ENCODE measurements at places on chromosomes 11 and 22.

DNA sequence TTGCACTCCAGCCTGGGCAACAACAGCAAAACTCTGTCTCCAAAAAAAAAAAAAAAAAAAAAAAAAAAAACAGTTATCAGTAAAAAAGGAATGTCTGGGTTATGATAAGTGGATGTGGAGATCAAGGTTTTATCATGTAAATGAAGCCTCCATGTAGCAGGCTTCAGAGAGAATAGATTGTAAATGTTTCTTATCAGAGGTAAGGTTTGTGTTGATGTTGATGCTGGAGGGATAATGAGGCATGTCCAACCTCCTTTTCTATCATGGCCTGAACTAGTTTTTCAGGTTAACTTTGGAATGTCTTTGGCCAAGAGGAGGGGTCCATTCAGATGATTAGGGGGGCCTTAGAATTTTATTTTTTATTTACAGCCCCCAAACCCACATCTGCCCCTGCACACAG lies 35.4 kb upstream of the TREH start:
- no peak for DNase-seq

DNA sequence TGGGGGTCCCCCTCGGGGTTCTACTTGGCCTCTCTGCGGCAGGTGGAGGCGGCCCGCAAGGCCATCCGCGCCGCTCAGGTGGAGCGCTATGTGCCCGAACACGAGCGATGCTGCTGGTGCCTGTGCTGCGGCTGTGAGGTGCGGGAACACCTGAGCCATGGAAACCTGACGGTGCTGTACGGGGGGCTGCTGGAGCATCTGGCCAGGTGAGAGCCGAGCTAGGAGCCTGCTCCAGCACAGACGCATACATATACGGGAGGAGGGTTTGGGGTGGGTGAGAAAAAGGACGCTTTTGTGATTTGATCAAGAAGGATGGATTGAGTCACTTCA lies 415 bp downstream of the CENATAC start:
- no peak for DNase-seq

- DNase-seq, result no peak
These were observed 89.3 kb downstream of the PRR5L start for GRCh38 chr11:36385121-36385970.

DNA sequence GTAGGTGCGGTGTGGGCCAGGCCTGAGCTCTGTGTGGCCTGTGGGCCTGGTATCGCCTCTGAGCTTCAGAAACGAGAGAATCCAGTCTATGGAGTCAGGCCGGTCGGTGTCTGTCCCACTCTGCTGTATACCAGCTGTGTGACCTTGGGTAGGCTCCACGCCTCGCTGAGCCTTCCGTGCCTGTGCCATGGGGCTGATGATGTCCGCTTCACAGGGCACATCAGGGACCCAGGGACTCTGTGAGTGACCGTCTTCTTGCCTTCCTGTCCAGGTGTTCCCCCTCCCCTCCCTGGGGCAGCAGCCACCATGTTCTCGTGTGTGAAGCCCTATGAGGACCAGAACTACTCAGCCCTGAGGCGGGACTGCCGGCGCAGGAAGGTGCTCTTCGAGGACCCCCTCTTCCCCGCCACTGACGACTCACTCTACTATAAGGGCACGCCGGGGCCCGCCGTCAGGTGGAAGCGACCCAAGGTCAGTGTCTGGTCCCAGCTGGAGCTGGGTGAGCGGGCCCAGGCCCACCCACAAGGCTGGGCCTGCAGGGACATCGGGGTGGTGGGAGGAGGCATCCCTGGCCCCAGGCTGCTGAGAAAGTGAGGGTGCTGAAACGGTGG lies 17.9 kb downstream of the CAPN5 start:
- no peak for DNase-seq

GRCh38 chr11:127733552-127733951 lies 733.0 kb upstream of the KIRREL3 start:
- DNase-seq, result no peak

- no peak for DNase-seq
These were observed 6.9 kb upstream of the WEE1 start for GRCh38 chr11:9566561-9567063.

DNA sequence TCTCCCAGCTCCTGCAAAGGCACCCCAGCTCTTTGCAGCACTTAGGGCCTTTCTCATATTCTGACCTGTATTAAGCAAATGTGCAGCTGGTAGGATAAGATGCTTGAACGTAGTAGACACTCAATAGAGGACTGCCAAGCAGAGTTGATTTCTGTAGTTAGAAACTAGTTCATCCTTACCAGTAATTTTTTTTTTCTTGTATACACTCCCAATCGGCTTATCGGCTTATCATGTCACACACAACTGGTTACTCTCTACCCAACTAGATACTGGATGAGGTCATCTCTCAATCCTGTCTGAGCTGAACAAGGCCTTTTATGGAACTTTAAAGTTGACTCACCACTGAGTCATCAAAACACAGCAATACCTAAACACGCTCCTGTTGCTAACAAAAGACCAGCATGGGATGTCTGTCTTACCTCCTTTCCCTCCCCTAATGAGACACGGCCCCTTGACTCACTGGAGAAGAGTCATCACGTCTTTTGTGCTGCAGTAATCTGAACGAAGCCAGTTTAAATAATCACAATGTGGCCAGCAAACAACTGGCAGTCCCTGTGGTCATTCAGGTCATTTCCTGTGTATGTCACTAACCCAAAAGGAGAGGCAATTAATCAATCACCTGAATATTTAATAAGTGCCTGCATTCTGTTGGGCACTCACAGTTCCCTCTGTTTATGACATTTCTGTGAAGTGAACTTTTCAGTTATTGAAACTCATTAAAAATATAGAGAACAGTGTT lies 7.5 kb upstream of the WEE1 start:
- DNase-seq, result peak; percentile 28

- no peak for DNase-seq
These were observed 1.3 kb downstream of the HEPN1 start for GRCh38 chr11:124920356-124920755.

GRCh38 chr22:40637183-40638150 lies 948 bp upstream of the MRTFA start:
- no peak for DNase-seq

DNA sequence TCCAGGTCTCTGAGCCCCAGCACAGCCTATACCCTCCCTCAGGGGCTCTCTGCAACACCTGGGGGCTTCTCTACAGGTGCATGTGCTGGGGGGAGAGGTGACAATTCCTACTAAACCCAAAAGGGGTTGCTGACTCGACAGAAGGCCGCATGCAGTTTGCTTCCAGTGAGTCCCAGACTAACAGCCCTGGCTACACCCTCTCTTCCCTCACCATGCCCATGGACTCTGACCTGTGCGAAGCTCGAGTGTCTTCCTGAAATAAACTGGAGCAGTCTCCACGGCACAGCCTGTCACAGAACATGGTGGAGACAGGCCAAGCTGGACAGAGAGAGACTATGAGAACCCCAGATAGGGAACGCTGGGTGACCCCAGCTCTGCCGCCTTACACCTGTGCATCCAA lies 16.6 kb downstream of the PLEKHA7 start:
- no peak for DNase-seq

DNA sequence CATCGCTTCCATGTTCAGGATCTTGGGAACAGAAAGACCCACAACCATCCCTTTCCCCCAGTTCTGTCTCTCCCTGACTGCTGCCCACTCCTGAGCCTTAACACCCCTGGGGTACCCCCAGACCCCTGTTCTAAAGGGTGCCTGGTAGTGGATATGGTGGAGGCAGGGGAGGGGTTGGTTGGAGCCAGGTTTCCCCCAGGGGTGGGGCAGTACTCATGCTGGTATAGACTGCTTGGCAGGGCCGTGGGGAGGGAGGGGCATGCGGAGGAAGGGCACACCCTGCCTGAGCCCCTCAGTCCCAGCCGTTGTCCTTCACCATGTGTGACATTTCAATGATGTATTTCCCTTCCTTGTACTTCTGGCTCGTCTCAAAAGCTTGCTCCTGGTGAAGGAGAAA lies 4.0 kb downstream of the YPEL4 start:
- DNase-seq, result no peak

- no peak for DNase-seq
These were observed 230.1 kb downstream of the MIAT start for GRCh38 chr22:26887456-26887855.

- no peak for DNase-seq
These were observed 891 bp downstream of the SAMM50 start for GRCh38 chr22:43955883-43956782.

GRCh38 chr11:126268361-126268707 lies 361 bp downstream of the SRPRA start:
- no peak for DNase-seq

GRCh38 chr11:79419120-79419519 lies 21.7 kb downstream of the TENM4 start:
- DNase-seq, result no peak

DNA sequence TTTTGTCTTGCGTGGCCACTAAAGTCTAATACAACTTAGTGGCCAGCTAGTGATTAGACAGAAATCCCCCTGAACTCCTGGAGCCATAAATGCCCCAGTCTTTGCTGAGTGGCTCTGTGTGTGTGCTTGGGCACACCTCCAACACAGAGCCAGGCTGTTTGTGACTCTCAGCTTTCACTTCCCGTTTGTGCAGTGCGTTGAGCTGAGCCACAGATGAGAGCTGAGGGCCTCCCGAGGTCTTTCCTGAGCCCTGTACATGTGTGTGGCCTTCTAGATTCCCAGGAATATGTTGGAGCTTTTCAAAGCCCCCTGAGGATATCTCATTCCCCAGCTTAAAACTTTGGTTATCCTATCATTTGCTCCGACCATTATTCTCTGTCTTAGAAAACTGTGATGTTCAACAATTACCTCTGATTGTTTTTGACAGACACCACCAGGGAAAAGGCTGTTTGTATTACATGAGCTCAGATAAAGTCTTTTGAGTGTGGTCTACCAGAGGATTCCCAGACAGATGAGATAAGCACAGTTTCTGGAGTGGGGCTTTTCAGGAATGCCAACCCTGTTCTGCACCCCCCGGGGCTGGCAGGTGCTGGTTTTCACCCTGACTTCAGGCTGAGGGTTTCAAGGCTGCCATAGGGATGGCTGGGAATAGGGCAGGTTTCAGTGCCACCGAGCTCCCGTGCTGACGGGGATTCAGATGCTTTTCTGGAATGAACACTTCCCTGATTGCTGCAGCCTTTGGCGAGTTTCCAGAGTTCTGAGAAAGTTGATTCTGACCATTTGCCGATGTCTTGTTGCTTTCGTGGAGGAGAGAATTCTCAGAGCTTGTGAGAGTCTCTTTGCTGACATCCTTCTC lies 23.8 kb downstream of the IGHMBP2 start:
- no peak for DNase-seq

DNA sequence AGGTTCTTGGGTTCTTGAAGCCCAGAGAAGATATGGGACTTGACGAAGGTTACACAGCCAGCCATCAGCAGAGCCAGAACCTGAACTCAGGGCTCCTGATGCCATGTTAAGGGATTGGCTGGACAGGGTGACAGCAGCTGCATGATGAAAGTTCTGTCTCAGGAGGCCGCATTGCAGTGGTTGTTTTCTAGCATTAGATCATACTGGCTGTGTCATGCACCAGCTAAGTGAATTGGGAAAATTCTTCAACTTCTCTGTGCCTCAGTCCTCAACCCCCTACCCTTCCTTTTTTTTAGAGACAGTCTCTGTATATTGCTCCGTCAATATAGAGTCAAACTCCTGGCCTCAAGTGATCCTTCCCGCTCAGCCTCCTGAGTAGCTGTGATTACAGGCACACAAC lies 5.4 kb upstream of the LTBP3 start:
- no peak for DNase-seq

DNA sequence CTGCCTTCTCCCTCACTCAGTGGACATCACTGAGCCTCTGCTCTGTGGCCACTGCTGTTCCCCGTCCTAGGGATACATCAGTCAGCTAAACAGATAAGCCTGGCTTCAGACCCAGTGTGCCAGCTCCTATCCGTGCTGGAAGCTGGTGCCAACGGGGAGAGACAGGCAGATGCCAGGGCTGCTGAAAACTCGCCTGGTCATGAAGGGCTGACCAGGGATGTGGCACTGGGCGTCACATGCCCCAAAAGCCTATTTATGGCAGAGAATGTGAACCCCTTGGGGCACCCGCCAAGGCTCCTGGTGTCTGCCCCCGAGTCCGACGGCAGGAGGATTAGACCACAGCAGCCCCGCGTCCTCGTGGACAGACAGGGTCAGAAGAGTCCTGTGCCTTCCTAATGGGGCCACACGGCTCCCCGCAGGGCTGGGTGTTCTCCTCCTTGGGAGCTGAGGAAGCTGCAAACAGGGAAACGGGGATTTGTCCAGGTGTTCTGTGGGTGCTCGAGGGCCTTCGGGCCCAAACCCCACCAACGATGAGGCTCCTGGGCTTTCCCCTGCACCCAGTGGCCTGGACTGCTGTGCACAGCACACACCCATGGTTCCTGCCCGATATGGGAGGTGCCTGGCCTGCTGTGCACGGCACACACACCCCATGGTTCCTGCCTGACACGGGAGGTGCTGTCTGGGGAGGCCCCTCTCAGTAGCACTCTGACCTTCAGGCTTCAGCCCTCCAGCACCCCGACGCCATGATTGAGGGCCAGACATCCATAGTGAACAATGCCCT lies 19.9 kb downstream of the ANO1 start:
- no peak for DNase-seq

- DNase-seq, result no peak
These were observed 301.1 kb downstream of the BUD13 start for GRCh38 chr11:116471608-116472256.

DNA sequence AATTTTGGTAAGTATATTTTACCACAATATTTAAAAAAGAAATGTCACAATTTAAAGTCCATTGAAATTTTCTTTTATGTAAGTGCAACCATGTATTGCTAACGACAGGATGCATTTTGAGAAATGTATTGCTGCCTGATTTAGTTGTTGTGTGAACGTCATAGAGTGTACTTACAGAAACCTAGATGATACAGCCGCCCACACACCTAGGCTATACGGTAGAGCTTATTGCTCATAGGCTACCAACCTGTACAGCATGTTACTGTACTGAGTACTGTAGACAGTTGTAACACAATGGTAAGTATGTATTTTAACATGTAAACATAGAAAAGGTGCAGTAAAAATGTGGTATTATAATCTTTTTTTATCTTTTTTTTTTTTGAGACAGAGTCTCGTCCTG lies 48.1 kb downstream of the CBL start:
- no peak for DNase-seq

GRCh38 chr11:63858628-63859550 lies 20.0 kb downstream of the MARK2 start:
- no peak for DNase-seq

DNA sequence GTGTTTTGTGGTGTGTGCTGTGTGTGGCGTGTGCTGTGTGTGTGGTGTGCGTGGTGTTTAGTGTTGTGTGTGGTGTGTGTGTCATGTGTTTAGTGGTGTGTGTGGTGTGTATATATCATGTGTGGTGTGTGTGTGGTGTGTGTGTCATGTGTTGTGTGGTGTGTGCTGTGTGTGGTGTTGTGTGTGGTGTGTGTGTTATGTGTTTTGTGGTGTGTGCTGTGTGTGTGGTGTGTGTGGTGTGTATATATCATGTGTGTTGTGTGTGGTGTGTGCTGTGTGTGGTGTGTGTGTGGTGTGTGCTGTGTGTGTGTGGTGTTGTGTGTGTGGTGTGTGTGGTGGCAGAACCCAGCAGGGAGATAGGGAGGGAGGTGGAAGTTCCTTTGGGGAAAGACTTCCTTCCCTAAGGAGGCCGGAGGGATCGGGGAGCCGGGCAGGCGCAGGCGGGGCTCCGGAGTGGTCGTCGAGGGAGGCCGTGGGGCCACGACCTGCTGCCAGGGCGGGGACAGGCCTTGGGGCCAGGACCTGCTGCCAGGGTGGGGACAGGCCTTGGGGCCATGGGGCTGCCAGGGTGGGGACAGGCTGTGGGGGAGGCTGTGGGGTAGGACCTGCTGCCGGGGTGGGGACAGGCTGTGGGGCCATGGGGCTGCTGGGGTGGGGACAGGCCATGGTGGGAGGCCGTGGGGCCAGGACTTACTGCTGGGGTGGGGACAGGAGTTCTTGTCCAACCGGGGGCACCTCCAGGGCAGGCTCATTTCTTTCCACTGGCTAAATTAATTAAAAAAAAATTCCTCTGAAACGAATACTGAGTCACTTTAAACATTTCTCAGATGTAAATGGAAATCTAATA lies 15.2 kb downstream of the PIM3 start:
- peak; percentile 55 for DNase-seq

Data from GM12892 (cell line).